ENCODE measurements at places on chromosomes 1 and 21.

DNA sequence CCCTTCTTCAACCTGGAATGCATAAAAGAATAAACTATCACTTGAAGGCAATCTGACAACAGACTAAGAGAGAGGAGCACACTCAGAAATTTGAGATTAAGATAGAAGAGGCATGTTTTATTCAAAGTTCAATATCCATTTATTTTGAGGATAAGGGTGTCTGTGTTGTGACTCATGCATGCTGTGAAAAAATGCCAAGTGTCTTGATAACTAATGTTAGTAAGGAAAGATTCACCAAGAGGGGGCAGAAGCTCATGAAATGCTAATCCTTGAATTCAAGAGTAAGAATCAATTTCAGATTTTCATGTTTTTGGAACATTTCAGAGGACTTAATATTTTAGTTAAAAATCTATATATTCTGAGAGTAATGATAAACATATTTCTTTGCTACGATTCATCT, 94.0 kb downstream of the IFI44 start:
- DNase-seq: no peak

DNA sequence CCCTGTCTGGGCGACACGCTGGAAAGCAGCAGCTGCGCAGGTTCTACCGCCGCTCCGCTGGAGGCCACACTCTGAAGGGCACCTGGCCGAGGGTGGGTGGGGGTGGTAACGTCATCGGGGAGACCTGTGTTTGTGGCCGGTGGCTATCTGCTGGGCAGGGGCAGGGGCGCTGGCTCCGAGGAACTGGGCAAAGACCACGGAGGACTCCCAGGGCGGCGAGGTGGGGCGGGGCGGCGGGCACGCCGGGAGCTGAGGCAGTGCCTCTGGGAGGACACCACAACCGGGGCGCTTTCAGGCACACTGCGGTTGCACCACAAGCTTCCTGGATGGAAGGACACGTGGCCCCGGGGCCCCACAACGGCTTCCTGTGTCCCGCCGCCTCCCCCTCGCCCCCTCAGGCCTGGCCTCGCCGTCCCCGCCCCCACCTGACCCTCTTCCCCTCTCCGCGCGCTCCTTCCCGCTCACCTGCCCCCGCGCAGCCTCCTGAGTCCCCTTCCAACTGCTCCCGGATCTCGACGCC, 3.3 kb upstream of the DENND2D start:
- DNase-seq: peak; percentile 76

GRCh38 chr1:1232208-1232795, at the start of gene B3GALT6:
B3GALT6 (plus strand) TSS chr1:1232237; CDS start chr1:1232279, 42 bp downstream.
- DNase-seq: no peak

DNA sequence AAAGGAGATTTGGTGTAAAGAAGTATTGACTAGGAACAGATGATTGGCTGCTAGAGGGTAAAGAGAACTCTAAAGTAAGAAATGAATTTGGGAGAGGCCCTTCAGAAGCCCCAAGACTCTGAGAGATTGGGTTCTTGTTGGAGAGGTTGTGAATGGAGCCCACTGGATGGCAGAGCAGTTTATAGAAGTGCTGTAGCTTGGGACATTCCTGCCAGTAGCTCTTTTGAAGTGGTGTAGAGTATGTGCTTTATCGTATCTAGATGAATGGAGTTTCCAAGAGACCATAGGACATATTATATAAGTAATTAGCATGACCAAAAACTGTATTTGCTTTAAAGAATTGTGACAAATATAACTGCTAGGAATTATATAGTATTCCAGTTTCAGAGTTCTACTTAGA, 21.3 kb downstream of the USP25 start:
- no peak for DNase-seq

DNA sequence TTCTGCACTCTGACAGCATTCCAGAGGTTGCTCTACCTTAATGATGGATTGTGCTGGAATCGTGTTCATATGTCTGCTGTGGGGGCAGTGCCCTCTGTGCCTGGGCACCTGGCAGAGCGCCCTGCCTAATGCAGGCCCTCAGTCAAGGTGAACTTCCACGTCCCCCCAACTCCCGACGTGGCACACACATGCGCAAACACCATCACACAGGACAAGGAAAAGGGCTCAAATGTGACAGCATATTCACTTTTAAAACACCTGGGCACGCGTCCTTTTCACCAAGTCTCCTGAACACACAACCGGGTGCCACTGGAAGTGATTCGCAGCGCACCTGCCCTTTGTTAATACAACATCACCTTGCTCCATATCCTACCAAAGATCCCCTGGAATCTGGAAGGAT, 11.7 kb downstream of the TPRG1L start:
- DNase-seq: no peak

- no peak for DNase-seq
These were observed 5.7 kb upstream of the MOB3C start for GRCh38 chr1:46622344-46622743.

GRCh38 chr1:214272964-214273533, 7.9 kb upstream of the SMYD2 start:
- no peak for DNase-seq

GRCh38 chr1:196464480-196464941, 143.7 kb downstream of the KCNT2 start:
- no peak for DNase-seq

GRCh38 chr1:67618285-67619018, 66.5 kb upstream of the GADD45A start:
- DNase-seq: no peak

DNA sequence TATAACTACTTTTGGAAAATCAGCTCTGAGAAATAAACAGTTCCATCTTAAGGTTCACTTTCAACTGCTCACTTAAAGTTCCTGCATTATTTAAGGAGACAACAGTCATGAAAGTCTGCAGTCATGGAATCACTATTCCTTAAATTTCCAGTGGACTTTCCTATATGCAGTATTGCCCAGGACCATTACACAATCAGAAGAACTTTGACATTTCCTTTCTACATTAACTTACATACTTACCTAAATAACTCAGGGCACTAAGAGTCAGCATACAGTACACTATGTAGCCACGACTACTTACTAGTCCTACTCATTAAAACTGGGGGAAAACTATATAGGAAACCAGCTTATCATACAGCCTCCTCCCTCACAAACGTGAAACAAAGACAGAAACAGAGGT, 220.1 kb downstream of the SLC45A1 start:
- no peak for DNase-seq

DNA sequence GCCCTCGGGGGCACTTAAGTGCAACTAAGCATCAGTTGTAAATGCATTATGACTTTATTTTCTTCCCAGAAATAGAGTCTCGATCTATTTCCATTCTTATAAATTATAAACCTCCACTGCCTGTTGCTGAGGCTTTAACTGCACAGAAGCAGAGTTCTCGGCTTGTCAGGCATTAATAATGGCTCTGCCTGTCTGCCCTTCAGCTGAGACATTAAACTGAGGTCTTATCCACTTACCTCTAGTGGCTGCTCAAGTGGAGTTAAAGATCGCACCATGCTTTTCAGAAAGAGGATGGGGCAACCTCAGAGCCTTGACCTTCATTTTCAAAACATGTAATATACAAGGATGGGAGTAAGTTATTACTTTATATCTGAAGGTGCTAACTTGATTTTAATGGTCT, 597.6 kb upstream of the PRMT6 start:
- DNase-seq: no peak

- DNase-seq: no peak
These were observed 6.7 kb downstream of the SLFNL1 start for GRCh38 chr1:41014871-41015270.

Measured in esophagus squamous epithelium (tissue), 5 donors.